ENCODE measurements at places on chromosomes 3 and 15. TPM values are rescaled to one million over a fixed set of nuclear protein-coding genes. Genes with fewer than 3 reads are reported as not detected.

The GPR176 gene
- 4.2 TPM for total RNA-seq

The SETD5 gene
- 140 TPM for total RNA-seq

The HEXA gene
- 129 TPM for total RNA-seq

The HRG gene
- 0.58 TPM for total RNA-seq

The C3orf85 gene
- not detected for total RNA-seq

The CTDSPL gene
- 124 TPM for total RNA-seq

- no peak overlapping the region for H3K27ac ChIP-seq
- H3K27me3 ChIP-seq = no peaks in the 10 kb centered on the region
- no peak for DNase-seq
Measured at GRCh38 chr3:177213801-177214535, 16.7 kb upstream of the TBL1XR1 start.

- H3K36me3 ChIP-seq = no peaks in the 10 kb centered on the region
- H3K4me1 ChIP-seq = 0 out of 2 replicates have a peak, but pooled peaks cover 10% of the 10 kb centered on the region
- H3K27ac ChIP-seq = no peak overlapping the region
- no peak for DNase-seq
- no peak overlapping the region for H3K4me3 ChIP-seq
- no peaks in the 10 kb centered on the region for H3K27me3 ChIP-seq
Measured at GRCh38 chr3:143850877-143851276, 2.6 kb upstream of the SLC9A9 start.

GRCh38 chr3:152539191-152539764 lies 270.5 kb downstream of the MBNL1 start:
- DNase-seq = no peak
- no peak overlapping the region for H3K27ac ChIP-seq
- H3K4me1 ChIP-seq = no peaks in the 10 kb centered on the region
- no peak overlapping the region for H3K4me3 ChIP-seq
- H3K27me3 ChIP-seq = no peaks in the 10 kb centered on the region
- no peaks in the 10 kb centered on the region for H3K36me3 ChIP-seq

- peak overlapping the region; percentile 37 for H3K4me3 ChIP-seq
- H3K4me1 ChIP-seq = peaks cover 13% of the 10 kb centered on the region
- H3K36me3 ChIP-seq = no peaks in the 10 kb centered on the region
- no peaks in the 10 kb centered on the region for H3K27me3 ChIP-seq
- peak; percentile 48 for DNase-seq
Measured at GRCh38 chr15:71780115-71780976, 30.0 kb upstream of the NR2E3 start.

GRCh38 chr3:23193831-23194230 lies 9.3 kb upstream of the UBE2E2 start:
- no peak for DNase-seq
- H3K4me1 ChIP-seq = no peaks in the 10 kb centered on the region
- no peak overlapping the region for H3K4me3 ChIP-seq
- no peaks in the 10 kb centered on the region for H3K36me3 ChIP-seq
- peaks cover 6% of the 10 kb centered on the region for H3K27me3 ChIP-seq

GRCh38 chr3:67507584-67507983 lies 146.8 kb downstream of the SUCLG2 start:
- DNase-seq = no peak
- H3K36me3 ChIP-seq = no peaks in the 10 kb centered on the region
- no peaks in the 10 kb centered on the region for H3K4me1 ChIP-seq
- H3K27ac ChIP-seq = no peak overlapping the region
- H3K4me3 ChIP-seq = no peak overlapping the region
- no peaks in the 10 kb centered on the region for H3K27me3 ChIP-seq

DNA sequence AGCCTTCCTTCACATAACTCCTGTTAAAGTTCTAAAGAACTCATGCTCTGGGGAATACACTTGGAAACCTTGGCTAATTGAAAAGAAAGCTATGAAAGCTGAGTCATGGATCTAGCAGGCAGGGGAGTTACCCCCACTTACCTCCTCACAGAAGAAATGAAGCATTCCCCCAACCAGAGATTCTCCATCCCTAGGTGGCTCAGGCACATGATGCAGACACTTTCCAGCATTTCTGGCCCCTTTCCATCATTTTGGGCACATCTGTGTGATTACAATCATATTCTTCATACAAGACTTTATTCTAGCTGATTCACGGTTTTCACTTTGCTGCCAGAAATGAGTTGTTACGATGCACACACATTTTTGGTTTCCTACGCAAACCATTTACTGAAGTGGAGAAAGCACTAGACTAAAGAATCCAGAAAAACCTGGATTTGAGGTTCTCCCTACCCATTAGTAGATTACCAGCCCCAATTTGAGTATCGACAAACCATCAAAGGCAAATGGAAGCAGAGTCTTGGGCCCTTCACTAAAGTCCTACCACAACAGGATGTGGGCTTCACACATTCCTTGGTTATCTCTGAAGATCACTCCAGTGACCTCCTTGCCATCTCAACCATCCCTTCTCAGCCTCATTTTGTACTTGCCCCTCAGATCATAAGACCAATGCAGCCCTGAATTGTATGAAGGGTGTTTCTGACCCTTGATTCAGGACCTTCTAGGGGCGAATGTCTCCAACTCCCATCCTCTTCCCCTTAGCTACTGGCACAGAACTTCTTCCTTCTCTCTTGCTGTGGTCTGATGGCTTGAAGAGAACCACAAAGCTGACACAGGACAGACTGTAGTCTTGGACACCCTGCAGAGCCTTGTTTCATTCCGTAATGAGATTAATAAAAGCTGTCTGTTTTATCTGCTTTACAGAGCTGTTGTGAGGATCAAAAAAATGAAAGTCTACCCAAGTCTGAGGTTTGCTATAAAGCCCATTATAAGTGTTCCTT lies 42.5 kb upstream of the SNRK start:
- no peak for DNase-seq
- no peak overlapping the region for H3K4me3 ChIP-seq
- no peaks in the 10 kb centered on the region for H3K36me3 ChIP-seq
- no peak overlapping the region for H3K27ac ChIP-seq
- no peaks in the 10 kb centered on the region for H3K4me1 ChIP-seq
- H3K27me3 ChIP-seq = no peaks in the 10 kb centered on the region

- H3K4me1 ChIP-seq = peaks cover 8% of the 10 kb centered on the region
- H3K27me3 ChIP-seq = no peaks in the 10 kb centered on the region
- no peak for DNase-seq
- H3K4me3 ChIP-seq = no peak overlapping the region
Measured at GRCh38 chr3:65811086-65811761, 227.5 kb downstream of the MAGI1 start.

GRCh38 chr15:77599899-77600298 lies 32.8 kb downstream of the LINGO1 start:
- no peak for DNase-seq
- no peaks in the 10 kb centered on the region for H3K27me3 ChIP-seq
- no peak overlapping the region for H3K27ac ChIP-seq

DNA sequence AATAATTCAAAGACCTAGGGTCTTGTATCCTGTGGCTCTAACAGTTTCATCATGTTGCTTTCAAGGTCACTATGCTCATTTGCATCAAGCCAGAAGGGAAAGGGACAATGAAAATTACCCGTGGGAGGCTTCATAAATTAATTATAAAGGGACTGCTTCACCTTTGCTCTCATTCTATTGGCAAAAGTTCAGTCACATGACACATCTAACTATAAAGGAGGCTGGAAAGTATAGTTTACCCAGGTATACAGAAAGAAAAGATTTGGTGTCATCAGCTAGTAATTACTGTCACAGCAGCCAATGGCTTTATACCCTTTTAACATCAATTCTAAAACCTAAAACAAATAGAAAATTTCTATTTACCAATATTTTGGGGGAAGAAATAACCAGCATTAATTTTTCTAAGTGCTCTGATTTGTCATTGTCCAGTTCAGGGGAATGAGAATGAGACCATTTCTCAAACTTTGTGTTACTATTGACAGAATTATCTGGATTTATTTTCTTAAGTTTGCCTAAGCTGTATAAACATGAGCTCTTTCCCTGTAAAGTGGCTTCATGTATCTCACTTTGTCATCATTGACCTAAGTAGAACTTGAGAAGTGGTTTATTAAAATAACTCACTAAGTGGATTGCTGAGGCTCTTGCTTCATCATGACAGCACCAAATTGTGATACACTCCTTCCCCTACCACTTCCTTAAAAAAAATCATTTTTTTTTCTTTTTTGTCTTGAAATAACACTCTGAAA lies 257.7 kb upstream of the PEX5L start:
- no peaks in the 10 kb centered on the region for H3K36me3 ChIP-seq
- no peaks in the 10 kb centered on the region for H3K27me3 ChIP-seq
- no peak overlapping the region for H3K27ac ChIP-seq
- DNase-seq = no peak
- H3K4me3 ChIP-seq = no peak overlapping the region

DNA sequence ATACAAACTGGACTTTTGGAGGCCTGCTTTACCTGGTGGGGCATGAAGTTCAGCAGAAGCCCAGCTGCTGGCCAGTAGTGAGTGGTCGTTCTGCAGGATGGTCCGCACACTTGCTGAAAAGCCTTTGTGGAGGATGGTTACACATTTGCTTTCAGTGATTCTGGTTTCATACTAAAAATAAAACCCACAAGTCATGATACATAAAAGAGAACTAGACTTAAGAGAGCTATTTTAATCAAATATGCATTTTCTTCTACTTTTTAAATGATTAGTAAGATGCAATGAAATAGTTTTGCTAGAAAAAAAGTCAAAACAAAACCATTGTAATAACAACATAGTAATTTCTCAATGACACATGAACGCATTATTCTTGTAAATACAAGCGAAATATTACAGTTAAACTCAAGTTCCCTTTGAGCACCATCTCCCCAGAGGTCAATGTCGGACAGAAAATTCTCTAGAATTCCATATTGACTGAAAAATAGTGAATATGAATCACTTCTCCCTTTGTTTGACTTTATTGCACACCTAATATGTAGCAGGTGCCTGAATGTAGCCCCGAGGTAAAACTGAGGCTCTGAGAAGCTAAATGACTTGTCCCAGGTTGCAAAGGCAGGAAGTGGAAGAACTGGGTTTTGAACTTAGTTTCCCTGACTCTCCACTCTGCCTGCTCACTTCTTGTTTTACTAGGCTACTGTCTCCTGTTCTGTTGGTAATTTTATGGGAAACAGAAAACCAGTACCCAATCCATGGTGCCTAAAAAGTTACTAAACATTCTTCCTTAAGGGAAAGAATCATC lies 8.3 kb downstream of the IL5RA start:
- H3K27ac ChIP-seq = no peak overlapping the region
- H3K27me3 ChIP-seq = peaks cover 15% of the 10 kb centered on the region
- no peak for DNase-seq
- H3K4me3 ChIP-seq = no peak overlapping the region
- no peaks in the 10 kb centered on the region for H3K4me1 ChIP-seq

DNA sequence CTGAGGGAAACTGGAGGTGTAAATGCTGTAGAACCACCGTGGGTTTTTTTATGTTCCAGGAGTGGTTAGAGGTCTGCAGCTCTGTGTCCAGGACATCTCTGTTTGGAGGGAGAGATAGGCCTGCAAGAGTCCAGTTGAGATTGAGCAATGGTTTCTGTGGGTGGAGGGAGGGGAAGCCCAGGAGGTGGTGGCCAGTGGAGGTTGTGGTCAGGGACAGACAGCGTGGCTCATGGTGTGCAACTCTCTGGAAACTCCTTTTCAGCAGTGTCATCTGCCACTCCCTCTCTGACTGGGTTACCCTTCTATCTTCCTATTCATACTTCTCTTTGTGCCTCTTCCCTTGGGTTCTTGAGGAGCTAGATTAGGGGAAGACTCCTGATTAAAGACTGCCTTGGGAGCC lies 9.6 kb downstream of the XCR1 start:
- no peaks in the 10 kb centered on the region for H3K27me3 ChIP-seq
- H3K4me1 ChIP-seq = no peaks in the 10 kb centered on the region
- H3K36me3 ChIP-seq = no peaks in the 10 kb centered on the region
- no peak overlapping the region for H3K4me3 ChIP-seq

DNA sequence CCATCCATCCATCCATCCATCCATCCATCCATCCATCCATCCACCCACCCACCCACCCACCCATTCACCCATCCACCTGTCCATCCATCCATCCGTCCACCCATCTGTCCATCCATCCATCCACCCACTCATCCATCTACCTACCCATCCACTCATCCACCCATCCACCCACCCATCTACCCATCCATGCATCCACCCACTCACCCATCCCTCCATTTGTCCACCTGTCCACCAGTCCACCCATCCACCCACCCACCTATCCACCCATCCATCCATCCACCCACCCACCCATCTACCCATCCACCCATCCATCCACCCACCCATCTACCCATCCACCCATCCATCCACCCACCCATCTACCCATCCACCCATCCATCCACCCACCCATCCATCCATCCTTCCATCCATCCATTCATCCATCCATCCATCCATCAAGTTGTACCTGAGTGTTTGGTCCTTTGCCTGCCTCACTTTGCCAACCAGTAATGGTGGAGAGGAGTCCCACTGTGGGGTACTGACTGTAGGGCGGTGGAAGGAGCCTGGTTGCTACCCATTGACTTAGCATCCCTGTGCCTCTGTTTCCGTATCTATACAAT lies 17.3 kb downstream of the PSTPIP1 start:
- H3K4me1 ChIP-seq = peaks cover 10% of the 10 kb centered on the region
- H3K36me3 ChIP-seq = no peaks in the 10 kb centered on the region

DNA sequence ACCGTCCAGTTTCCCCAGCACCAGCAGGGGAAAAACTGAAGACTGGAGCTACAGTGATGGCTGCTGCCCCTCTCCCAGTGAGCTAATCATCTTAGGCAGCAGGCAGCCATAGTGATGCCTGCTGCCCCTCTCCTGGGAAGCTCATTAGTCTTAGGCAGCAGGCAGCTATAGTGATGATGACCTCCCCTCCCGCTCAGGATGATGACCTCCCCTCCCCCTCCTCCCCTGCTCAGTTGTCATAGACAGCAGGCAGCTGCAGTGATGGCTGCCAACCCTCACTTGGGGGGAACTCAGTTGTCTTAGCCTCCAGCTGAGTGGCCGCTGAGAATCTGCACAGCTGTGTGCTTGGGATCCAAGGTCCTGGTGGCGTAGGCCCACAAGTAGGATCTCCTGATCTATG lies 80.9 kb upstream of the MANF start:
- no peak for DNase-seq
- no peak overlapping the region for H3K4me3 ChIP-seq
- H3K4me1 ChIP-seq = no peaks in the 10 kb centered on the region
- H3K27ac ChIP-seq = no peak overlapping the region
- no peaks in the 10 kb centered on the region for H3K27me3 ChIP-seq

GRCh38 chr3:37386627-37387230 lies 212.3 kb upstream of the LRRFIP2 start:
- H3K27ac ChIP-seq = no peak overlapping the region
- H3K27me3 ChIP-seq = no peaks in the 10 kb centered on the region
- H3K4me1 ChIP-seq = no peaks in the 10 kb centered on the region
- no peak overlapping the region for H3K4me3 ChIP-seq

GRCh38 chr3:131453533-131453932 lies 49.2 kb downstream of the MRPL3 start:
- H3K36me3 ChIP-seq = no peaks in the 10 kb centered on the region
- no peaks in the 10 kb centered on the region for H3K27me3 ChIP-seq
- H3K4me3 ChIP-seq = no peak overlapping the region
- DNase-seq = no peak
- H3K27ac ChIP-seq = no peak overlapping the region

GRCh38 chr3:64668582-64669510 lies 19.0 kb downstream of the ADAMTS9 start:
- H3K36me3 ChIP-seq = no peaks in the 10 kb centered on the region
- H3K27me3 ChIP-seq = no peaks in the 10 kb centered on the region
- H3K4me3 ChIP-seq = no peak overlapping the region

Measured in PC-9 (cell line).